ENCODE measurements at places on chromosomes 3 and 15. TPM values are rescaled to one million over a fixed set of nuclear protein-coding genes. Genes with fewer than 3 reads are reported as not detected.

The PDZRN3 gene
- 0.13 TPM for total RNA-seq

DNA sequence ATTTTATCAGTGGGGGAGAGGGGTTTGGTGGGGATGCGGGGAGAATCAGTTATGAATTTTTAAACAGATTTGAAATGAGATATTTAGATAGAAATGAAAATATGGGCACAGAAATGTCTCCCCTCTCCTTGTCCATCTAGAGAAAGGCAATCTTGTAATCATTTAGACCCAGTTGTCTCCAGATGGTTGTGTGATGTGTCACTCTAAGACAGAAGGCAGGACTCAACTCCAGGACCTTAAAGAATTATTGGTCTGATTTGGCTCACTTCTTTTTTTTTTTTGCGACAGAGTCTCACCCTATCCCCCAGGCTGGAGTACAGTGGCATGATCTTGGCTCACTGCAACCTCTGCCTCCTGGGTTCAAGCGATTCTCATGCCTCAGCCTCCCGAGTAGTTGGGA lies 77.2 kb downstream of the EOMES start:
- no peak for DNase-seq

- no peak for DNase-seq
Measured at GRCh38 chr15:25954398-25954797, 91.3 kb upstream of the ATP10A start.

The MEF2A gene
- 22.4 TPM for total RNA-seq

DNA sequence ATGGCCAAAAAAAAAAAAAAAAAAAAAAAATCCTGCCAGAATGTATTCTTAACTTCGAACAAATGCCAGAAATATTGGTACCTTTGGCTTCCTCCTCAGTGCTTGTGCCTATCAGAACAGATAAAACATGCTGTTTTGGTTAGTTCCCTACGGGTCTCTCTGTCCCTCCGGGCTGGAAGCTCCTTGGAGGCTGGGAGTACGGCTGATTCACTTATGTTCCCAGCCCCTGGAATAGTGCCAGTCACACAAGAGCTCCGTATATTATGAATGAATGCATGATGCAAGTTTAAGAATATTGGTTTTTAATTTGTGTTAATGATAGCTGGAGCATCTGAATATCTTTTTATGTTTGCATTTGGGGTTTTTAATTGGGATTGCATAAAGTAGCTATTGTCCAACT lies 44.0 kb downstream of the NR2F2 start:
- DNase-seq: no peak

GRCh38 chr3:149128821-149129220 lies 617 bp upstream of the HPS3 start:
- no peak for DNase-seq

The SUCNR1 gene
- total RNA-seq: not detected

GRCh38 chr3:31721676-31722075 lies 189.0 kb downstream of the STT3B start:
- DNase-seq: no peak

GRCh38 chr3:52798978-52799476 lies 4.4 kb downstream of the ITIH3 start:
- no peak for DNase-seq
